ENCODE measurements at places on chromosomes 1 and 21.
A peak's percentile ranks its signal among the peaks of the same experiment; 100 is the strongest.

- DNase-seq: no peak
These were observed 493 bp downstream of the SPSB1 start for GRCh38 chr1:9293241-9293532.

GRCh38 chr1:178544531-178544930, 31.6 kb downstream of the TEX35 start:
- DNase-seq: no peak

DNA sequence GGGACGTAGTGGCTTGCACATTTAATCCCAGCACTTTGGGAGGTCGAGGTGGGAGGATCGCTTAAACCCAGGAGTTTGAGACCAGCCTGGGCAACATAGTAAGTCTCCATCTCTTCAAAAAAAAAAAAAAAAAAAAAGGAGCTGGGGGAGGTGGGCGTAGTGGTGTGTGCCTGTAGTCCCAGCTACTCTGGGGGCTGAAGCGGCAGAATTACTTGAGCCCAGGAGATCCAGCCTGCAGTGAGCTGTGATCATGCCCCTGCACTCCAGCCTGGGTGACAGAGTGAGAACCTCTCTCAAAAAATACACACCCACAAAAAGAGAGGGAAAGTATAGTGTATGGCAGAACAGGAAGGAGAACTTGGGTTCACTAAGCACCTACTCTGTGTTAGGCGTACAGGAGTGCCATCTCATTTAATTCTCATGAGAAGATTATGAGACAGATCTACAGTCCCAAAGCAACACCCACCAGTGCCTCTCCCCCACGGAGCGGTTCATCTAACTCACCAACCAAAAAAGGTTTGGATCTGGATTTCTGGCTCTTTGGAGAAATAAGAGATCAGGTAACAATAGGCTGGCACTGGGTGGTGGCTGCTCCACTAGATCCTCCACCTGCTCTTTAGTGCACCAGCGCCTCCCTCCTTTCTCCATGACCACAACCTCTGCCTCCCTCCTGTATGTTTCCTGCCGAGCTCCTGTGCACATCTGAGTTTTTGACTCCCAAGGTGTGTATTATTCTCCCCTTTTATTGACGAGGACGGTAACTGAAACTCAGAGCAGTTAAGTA, 1.4 kb upstream of the TRAF5 start:
- DNase-seq: peak; percentile 46

DNA sequence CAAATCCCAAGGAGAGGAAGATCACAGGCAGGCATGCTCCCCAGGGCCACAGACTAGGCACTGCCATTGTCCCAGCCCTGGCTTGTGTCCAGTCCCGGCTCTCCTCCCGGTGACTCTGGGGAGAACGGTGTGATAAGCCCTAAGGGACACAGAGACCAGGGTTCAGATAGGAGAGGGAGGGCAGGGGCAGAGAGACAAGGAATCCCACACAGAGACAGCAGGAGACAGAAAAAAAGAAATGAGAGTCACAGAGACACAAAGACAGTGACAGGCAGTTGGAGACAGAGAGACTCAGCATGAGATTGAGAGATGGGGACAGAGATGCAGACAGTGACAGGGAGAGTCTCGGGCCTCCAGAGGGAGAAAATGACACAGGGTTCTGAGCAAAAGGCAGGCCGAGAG, 361 bp downstream of the INSRR start:
- DNase-seq: peak; percentile 21

DNA sequence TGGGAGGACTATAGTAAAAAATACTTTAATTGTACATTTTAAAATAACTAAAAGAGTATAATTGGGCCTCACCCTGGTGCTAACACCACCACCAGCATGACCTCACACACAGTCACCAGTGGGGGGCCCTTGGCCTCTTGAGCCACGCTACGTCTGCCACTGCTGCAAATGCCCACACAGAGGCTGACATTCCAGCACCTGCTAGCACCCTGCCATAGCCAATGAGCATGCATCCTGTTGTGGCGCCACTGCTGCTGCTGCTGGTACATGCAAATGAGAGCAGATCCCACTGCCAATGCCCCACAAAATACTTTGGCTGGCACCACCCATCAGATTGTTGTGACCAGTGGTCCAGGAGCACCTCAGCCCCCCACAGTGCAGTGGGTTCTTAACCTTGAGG, 31.5 kb upstream of the TNR start:
- no peak for DNase-seq

DNA sequence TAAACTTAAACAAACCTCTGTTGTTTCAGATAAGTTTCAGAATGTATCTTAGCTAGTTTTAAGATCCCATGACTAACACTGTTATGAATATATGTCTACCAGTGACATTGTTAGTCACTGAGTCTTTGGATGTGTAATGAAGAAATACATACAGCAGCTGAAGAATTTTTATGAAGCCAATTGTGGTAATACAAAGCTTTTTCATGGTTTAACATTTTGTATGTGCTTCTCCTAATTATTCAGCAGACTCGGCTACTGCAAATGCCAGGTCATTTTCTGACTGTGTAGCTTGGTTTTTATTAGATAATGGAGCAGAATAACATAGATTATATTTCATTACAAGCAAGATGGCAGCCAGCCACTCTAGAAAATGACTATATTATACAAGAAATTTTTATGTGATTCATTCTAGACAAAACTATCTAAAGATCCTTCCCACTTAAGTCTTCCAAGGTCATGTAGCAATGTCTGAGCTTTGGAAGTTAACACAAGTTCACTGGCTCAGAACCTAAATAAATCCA, 147.8 kb downstream of the TNFSF18 start:
- DNase-seq: no peak

DNA sequence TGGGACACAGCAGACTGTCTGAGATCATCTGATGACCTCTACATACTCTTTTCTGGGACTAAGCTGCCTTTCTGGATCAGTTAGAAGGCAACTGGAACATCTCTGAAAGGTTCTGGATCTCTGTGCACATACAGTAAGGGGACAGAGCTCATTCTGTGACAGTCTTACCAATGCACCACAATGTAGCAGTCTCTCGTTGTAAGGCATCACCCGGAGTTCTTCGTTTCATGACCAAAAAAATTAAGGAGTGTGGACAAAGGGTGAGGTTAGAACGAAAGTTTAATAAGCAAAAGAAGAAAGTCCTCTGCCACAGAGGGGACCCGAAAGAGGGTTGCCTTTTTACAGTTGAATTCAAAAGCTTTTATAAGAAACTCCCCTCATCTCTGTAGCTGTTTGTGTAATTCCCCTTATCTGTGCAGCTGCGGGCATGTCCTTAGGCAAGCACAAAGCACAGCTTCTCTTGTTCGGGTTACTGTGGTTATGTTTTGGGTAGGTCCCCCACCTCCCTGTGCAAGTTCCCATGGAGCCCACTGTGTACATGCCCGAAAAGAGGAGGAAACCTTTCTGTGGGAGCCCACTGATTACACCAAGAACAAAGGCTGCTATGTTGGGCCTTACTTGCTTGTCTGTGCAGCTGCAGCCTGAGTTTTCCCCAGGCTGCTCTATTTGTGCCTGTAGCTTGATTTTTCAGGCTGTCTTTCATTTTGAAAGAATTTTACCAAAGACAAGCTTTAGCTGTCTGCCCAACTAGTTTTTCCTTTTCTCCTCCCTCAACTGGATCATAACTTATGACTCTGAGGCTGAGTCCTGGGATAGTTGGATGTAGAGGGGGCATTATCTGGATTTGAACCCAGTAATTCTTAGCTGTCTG, 53.1 kb upstream of the CACNA1E start:
- no peak for DNase-seq

DNA sequence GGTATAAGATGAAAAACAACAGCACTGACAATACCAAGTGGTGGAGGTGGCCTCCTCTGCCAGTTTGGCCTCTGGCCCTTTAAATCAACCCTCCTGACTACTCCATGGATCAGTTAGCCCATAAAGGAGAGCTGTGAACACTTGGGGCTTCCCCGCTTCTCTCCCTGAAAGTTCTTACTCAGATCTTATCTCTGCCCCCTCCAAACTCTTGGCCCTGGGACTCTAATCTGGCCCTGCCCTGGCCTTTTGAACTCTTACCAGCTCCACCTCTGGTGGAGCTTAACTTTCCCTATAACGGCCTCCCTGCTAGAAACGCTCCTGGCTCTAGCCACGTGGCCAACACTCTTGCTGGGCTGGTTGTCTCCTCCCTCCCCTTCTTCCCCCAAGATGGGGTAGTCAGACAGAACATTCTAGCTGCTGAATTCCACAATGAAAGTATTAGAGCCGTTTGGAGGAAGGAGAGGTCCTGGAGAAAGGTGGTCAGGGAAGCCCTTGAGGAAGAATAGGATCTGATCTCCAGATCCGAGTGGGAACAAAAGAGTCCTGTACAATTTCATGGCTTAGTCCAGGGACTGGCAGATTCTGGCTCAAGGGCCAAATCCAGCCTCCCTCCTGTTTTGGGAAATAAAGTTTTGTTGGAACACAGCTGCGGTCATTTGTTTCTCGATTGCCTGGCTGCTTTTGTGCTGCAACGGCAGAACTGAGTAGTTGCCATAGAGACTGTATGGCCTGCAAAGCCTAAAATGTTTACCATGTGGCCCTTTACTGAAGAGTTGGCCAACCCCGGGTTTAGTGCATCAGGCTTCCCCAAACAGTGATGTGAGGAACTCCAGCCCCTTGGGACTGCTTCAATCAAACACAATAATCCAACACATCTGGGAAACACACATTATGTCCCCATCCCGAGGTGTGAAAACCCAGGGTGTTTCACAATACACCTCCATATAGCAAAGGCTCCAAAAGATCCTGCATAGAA, 9.5 kb upstream of the PIGR start:
- no peak for DNase-seq

DNA sequence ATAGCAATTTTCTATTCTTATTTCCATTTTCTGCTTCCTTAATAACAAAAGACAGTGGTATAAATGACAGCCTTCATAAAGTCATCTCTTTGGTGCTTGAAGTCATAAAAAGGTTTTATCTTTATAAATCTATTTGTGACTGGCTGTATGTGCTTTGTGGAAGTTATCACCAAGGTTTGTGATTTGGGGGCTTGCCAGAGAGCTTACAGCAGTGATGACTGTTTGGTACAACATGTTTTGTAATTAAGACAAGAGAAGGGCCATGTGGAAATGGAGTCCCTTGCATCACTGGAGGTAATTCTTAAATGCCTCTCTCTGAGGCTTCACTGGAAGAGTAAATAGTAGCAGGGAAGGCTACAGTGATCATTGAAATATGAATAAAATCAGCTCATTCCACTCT, 2.7 kb downstream of the SLC35F3 start:
- no peak for DNase-seq

- no peak for DNase-seq
These were observed 73.8 kb downstream of the TUT4 start for GRCh38 chr1:52479076-52479475.

DNA sequence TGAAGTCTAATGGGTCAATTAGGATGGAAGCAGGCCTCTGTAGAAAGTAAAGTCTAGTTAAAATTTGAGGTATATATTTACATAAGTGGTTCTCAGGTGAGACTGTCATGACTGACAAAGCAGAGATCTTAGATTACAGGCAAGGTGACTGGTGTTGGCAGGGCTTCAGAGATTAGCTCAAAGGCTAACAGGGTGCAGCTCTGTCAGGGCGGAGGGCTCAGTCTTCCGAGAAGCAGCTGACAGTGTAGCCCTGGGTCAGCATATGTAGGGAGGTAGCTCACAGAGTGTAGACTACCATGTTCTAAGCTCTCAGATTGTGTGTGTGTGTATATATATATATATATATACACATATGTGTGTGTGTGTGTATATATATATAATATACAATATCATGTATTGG, 54.7 kb downstream of the RBM11 start:
- DNase-seq: no peak

DNA sequence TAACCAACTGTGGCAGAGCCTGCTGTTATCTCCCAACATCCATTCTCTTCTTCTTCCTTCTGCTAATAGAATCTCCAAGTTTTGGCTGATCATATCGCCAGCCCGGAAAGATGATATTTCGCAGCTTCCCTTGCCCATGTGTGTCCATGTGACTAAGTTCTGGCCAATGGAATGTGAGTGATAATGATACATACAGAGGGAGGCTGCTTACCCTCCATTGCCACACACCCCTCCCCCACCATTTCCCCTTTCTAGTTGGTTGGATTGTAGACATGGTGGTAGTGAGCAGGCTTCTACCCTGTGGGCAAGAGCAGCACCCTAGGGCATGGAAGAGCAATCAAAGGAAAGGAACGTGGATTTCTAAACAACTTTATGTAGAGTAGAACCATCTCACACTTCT, 48.8 kb downstream of the SLC9C2 start:
- DNase-seq: no peak

- no peak for DNase-seq
These were observed 61.9 kb downstream of the ST6GALNAC5 start for GRCh38 chr1:76929136-76929535.

DNA sequence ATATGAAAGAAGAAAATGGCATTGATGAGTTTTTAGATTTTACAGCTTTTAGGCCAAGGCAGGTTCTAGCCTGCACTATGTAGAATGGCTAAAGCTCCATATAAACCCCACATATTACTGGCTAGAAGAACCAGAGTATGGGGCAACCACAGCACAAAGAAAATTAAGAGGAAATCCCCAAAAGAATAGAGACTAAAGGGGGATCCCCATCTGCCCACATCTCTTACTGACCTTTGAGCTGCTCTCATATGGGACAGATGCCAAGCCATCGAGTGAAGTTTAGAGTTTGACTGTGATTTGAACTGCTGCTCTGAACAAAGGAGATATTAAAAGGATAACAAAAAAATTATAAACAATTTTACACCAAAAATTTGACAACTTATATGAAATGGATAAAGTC, 102.2 kb upstream of the HAO2 start:
- DNase-seq: no peak

- no peak for DNase-seq
These were observed 16.5 kb downstream of the SMAP2 start for GRCh38 chr1:40389871-40390560.

DNA sequence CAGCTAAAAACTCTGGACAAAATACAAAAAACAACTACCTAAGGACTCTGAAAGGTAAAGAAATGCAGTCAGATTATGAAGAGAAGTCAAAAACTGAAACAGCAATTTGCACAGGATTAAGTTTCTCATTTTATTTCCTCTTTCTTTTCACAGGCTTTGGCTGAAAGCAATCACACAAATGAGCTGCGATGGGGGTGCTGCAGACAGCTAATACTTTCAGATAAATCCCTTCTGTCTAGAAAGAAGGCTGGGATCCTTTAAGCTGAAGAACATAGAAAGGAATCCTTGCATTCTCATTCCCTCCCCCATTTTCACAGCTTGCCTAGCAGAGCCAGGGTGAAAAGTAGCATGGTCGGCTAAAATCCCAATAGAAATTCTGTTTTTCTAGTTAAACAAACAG, 32.0 kb upstream of the PRDX6 start:
- no peak for DNase-seq

- DNase-seq: peak; percentile 21
These were observed 176.0 kb downstream of the PLPP3 start for GRCh38 chr1:56403321-56403720.

Measured in DMS53 (cell line).